Bronchus fibroblast of lung (primary cell): ENCODE measurements at places on chromosomes 4 and X. TPM values are rescaled to one million over a fixed set of nuclear protein-coding genes. Genes with fewer than 3 reads are reported as not detected.

RNF4 gene
- 39.5 and 40.2 TPM in 2 replicates for total RNA-seq

HSFX4 gene
- total RNA-seq: not detected in 2 replicates

GPC3 gene
- total RNA-seq: 0.15 TPM in 1 of 2 replicates, not detected in the other

NOCT gene
- total RNA-seq: 15.2 and 15.5 TPM in 2 replicates

PWWP3B gene
- total RNA-seq: 0.15 and 0.34 TPM in 2 replicates

MGAT4D gene
- not detected in 2 replicates for total RNA-seq
